ENCODE measurements at places on chromosomes 16 and 17. TPM values are rescaled to one million over a fixed set of nuclear protein-coding genes. Genes with fewer than 3 reads are reported as not detected.
A peak's percentile ranks its signal among the peaks of the same experiment; 100 is the strongest.

GNG13 gene
- polyA plus RNA-seq = 0.12 TPM

DNAH17 gene
- polyA plus RNA-seq = 1.7 TPM

G6PC1 gene
- polyA plus RNA-seq = 6.5 TPM

CRHR1 gene
- not detected for polyA plus RNA-seq

VMO1 gene
- 0.39 TPM for polyA plus RNA-seq

CORO6 gene
- polyA plus RNA-seq = 1.7 TPM

AHSP gene
- polyA plus RNA-seq = 6.2 TPM

GUCY2D gene
- 0.03 TPM for polyA plus RNA-seq

HID1 gene
- 10.7 TPM for polyA plus RNA-seq

- no peak for DNase-seq
Measured at GRCh38 chr17:73630531-73630930, 13.7 kb downstream of the SDK2 start.

- DNase-seq = no peak
Measured at GRCh38 chr17:8133399-8133798, 9.5 kb upstream of the HES7 start.

GRCh38 chr17:62219221-62219899, 154.3 kb upstream of the MED13 start:
- no peak for DNase-seq

DNA sequence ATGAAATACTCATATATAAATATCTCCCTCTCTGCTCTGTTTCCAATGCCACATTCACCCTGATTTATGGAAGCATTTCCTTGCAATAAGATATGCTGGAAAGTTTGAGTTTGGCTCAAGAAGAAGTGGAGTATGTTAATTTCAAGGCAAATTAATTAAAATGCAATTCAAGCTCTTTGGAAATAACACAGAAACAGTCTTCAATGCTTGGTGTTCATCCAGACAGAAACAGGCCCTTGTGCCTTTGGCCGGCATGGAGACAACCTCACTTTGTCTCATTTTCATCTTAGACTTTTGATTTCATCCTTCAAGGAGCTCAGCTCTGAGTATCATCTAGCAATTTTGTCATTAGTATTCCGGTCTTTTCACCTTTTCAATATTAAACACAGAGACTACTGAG, 210.0 kb downstream of the C16orf95 start:
- no peak for DNase-seq

DNA sequence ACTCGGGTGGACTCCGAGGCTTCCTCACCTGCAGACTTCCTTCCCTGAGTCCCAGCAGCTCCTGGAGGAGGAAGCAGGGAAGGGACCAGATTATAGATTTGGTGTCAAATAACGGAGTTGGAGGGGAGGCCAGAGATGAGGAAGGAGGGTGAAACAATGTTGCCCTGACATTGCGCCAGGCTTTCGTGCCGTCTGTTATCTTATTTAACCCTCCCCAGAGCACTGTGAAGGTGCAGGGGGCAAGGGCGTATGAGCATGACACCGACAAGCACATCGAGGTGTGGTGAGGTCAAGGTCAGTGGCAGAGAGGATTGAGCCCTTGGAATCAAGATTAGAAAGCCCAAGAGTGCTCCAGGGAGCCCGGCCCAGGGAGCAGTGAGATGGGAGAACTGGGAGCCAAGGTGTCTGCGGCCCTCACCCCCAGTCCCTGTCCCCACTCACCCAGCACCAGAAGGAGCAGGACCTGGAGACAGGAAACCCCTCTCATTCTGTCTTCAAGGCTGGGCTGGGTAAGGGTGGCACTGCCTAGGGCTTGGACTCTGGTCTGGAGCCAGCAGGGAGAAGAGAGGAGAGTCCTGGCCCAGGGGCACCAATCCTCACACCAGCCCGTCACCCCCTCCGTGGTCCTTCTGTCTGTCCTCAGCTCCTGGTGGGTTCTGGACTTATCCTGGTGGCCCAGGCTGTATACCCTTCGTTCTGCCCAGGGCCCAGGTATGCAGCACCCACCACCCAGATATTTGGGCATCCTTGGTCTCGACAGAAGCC, 1.1 kb downstream of the PRSS33 start:
- no peak for DNase-seq

DNA sequence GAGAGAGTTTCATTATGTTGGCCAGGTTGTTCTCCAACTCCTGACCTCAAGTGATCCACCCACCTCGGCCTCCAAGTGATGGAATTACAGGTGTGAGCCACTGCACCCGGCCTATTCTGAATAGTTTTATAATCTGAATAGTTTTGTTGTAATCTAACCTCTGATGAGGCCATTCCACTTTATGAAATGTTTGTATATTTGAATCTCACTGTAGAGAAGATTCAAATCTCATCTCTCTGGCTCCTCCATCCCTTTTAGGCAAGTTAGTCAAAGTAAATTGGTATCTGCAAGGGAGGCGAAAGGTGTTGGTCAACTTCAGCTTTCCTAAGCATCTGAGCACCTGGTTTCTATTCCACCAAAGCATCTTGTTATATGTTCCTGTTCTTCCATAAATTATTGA, 131.2 kb downstream of the BRIP1 start:
- DNase-seq = no peak

DNA sequence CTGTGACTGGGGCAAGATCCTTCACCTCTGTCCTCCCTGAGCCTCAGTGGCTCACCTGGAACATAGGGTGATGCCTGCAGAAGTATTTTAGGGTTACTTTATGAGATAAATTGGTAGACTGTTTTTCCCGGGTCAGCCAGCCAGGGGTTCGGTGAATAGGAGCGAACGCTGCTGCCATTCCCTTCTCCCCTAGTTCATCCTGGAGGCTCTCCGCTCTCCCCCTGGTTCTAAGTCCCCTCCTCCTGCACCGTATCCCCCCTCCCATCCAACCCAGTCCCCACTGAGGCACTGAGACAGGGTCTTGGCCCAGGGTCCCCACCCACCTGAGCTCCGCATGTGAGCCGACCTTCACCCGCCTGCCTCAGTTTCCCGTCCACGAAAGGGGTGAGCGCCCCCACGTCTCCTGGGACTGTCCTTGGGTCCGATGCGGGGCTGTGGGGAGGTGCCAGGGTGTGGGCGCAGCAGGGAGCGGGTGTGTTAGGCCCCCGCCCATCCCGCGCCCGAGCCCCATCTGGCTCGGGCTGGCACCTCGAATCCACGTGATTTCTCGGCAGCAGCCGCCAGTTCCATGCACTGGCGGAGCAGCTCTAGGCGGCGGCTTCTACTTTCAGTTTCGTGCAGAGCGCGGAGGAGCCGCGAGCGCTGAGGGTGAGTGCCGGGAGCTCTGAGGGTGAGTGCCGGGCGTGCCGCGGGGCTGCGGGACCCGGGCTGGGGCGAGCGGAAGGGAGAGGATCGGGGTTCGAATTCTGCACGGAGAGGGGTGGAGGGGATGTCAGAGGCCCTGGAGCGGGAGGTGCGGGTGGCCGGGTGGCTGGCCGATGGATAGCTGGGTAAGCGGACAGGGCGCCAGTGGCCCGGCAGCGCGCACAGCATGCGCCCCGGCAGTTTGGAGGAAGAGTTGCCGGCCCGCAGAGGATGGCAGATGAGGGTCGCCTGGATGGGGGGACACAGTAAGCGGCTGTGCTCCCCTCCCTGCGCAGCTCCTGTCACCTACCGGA, at the start of gene NLRC5:
NLRC5 (plus strand) TSS at position 610 of the 998 bp plus-strand sequence. CDS start 31,156 bp downstream, outside the sequence.
- peak; percentile 45 for DNase-seq

DNA sequence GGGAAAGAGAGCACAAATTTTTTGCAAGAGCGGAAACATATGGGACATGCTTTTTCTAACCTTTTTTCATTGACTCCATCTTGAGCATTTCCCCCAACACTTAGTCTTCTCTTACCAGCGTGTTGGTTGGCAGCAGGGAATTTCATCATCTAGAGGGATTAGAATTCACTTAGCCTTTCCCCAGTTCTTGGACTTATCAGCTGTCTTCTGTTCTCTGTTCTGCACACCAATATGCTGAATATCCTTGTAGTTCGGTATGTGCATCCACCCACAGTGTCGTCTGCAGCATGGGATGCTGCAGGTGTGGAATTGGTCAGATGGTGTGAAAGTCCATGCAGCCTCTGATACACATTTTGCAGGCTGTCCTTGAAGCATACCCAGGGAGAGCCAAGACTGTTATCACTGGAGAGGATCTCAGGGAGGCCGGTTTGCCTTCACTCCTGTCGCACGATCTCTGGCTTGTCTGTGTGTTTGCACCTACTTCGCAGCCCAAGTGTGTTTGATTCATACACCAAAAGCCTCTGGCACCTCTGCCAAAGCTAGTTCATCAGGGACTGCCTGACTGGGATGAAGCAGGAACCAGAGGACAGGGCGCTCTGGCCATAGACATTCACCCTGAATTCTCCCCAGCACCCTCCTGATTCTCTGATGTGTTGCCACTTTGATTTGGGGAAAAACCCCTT, 93.3 kb downstream of the SOCS1 start:
- no peak for DNase-seq

GRCh38 chr16:20203272-20203671, 124.0 kb downstream of the GP2 start:
- no peak for DNase-seq

- DNase-seq = no peak
Measured at GRCh38 chr16:30527635-30528178, 1.3 kb upstream of the ZNF768 start.

- DNase-seq = no peak
Measured at GRCh38 chr17:6402258-6402657, 32.7 kb downstream of the AIPL1 start.

DNA sequence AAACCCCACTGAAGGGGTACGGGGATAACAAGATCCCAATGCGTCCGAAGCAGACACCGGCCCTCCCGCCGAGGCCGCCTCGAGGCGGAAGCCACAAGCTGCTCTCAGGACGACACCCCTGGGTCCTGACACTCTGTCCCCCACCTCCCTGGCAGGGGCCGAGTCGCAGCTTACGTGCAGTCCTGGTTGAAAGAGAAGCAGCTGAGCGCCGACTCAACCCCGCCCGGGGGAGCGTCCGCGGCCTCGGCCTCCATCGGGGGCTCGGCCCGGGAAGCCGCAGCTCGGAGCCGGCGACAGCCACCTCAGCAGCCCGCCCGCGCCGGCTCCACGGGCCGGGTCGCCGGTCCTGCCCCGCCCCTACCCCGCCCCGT, at the start of gene WIPI1:
WIPI1 (minus strand) TSS at position 329 of the 371 bp plus-strand sequence; CDS start at position 254, 75 bp downstream.
- no peak for DNase-seq

- no peak for DNase-seq
Measured at GRCh38 chr17:60559995-60560859, 34.2 kb upstream of the APPBP2 start.

- no peak for DNase-seq
Measured at GRCh38 chr17:44077595-44077909, 7.0 kb downstream of the G6PC3 start.

DNA sequence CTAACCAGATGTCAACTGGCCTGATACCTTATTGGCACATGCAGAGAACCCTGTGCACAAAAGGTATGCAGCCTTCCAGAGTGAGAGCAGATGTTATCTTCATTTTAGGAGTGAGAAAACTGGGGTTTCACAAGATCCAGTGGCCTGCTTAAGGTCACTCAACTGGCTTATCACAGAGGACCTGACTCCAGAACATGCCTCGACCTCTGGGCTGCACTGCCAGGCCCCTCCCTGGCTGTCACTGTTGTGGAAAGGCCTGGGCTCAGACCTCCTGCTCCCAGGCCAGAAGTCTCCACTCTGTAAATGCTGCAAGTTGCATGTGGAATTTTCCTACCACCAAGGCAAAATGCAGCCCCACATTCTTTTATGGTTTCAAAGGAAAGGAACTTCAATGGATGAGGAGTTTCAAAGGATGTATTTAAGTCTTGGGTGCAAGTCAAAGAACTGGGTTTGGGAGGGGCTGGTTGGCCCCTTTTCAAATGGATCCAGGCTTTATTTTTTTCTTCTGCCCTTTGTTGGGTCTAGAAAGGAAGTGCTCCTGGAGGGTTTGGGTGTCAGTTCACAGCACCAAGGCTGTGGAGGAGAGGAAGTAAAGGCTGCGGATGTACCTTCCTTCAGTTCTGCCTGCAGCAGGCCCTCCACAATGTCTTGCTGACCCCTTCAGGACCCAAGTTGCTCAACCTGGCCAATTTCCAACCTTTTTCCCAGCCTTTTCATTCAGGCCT, 30.4 kb upstream of the SMPD3 start:
- DNase-seq = no peak

- DNase-seq = no peak
Measured at GRCh38 chr17:73650140-73650539, 5.9 kb upstream of the SDK2 start.

DNA sequence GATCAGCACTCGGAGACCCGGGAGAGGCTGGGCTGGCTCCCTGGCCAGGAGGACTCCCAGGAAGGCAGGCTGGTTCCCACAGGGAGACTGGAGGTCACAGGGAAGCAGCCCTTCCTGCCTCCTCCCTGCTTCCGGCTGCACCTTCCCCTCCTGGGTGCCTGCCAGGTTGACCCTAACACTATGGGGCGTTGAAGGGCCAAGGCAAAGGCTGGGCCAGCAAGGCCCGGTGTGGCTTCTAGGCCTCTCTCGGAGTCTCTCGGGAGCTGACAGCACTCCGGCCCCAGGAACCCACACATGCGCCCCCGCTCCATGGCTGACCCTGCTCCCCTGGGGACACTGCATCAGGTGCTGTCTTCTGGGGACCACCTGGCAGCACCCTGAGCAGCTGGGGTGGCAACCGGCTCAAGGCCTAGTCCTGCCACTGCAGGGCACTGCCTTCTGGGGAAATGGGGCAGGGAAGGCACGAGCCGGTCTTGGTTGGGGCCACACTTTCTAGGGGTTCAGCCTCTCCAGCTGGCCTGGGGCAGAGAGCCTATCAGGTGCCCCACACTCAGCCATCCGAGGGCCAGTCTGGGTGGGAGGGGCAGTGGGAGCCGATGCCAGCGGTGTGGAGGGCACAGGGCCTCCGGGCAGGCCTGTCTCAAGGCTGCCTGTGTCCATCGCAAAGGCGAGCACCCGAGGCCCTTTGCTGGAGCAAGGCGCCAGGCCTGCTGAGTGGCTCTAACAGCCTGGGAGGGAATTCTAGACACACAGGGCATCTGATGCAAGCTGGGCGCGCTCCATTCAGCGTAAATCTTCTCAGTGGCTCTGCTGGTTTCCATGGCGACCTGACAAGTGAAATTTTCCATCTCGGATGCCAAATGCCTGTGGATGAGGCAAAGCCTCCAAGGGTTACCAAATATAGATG, 5.6 kb upstream of the MTSS2 start:
- no peak for DNase-seq

GRCh38 chr16:87320510-87321227, 3.5 kb upstream of the C16orf95 start:
- no peak for DNase-seq

GRCh38 chr17:14755002-14755401, 454.1 kb downstream of the HS3ST3B1 start:
- no peak for DNase-seq

GRCh38 chr17:19677736-19678379, 29.3 kb downstream of the ALDH3A2 start:
- DNase-seq = no peak

GRCh38 chr16:57476546-57477410, 9.5 kb downstream of the DOK4 start:
- DNase-seq = no peak

All from right renal cortex interstitium (tissue), 3 donors.